Activated CD8-positive, alpha-beta memory T cell treated with anti-CD3 and anti-CD28 coated beads, Interleukin-2, amount 10 ng/mL, durations not matched to agents 7 days and 5 days (primary cell): ENCODE measurements at places on chromosomes 12 and 14.

DNA sequence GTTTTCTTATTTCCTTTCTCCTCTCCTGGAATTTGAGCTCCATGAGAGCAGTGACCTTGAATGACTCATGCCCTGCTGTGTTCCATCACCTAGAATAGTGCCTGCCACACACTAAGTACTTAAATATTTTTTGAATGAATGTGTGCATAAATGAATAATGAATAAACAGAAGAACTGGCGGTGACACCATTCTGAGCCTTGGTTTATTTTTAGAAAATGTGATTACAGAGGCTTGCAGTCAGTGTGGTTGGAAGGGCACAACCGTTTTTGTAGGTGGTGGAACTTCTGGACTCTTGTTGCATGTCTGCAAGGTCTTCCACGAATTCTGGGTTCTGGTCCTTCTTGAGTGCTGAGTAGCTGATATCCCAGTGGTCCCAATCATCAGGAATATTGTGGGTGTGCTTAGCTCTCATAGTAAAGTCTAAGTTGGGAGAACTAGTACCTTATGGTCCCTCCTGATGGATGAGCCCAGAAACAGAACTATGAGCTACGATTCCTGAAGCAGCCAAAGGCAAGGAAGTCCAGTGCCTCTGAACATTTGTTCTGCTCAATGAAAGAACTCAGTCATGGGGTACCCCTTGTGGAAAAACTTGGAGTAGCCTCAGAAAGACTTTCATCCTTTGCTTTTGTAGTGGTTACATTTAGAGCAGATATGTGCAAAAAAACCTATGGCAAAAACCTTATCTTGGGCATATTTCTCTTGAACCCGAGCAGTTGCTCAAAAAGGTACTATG lies 28.8 kb upstream of the BHLHE41 start:
- DNase-seq, result no peak

DNA sequence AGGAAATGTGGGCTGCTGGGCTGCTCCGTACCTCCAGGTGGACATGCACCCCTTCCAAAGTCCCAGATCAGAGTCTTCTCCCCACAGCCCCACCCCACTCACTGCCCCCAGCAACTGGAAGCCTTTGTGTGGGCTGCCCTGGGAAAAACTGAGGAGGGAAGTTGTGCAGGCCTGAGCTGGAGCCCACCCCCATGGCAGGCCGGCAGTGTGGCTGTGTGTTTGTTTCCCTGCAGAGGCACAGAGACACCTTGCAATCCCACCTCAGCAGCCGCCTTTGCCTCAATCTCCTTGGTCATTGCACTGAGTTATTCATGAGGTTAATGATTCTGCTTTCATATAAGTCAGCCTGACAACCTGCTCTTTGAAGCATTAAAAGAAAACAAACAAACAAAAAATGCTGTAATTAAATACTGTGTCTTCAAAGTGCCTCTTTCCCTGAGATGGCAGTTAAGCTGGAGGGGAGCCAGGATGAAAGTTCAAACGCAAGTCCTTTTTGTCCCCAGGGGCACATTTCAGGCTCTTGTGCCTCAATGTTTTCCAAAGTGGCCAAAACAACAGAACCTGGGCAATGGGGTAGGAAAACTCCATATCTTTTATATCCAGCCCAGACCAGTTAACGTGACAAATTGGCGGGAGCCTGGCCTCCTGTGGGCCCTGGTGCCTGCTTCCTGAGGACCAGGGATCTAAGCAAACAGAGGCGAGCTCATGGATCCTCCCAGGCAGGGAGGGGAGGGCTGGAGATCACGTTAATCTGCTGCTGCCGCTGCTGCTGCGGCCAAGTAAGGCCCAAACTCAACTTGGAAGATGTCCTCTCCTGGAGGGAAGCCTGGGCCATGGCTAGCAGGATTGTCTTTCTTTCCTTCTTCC lies 51.9 kb upstream of the TSPAN11 start:
- DNase-seq, result no peak

GRCh38 chr14:94702629-94703028 lies 67.3 kb downstream of the GSC start:
- DNase-seq, result no peak

DNA sequence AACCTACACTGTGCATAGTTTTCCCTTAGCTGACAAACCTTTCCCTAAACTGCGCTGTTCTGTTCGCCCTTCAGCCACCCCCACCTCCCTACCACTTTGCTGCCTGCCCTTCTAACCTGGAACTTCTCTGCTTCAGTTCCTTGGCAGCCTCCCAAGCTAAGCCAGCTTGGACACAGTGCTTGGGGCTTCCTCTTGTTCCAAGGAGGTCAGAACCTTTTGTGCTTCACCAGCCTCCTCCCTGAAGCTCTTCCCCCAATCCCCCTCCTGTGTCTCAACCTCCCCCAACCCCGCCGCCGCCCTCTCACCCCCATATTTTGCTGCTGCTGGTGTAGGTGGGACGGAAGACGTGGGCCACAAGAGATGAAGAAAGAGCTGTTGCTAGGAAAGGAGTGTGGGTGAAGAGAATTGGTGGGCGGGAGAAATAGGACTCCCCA lies 8.1 kb upstream of the RIC8B start:
- DNase-seq, result no peak

- DNase-seq, result no peak
These were observed 193.0 kb downstream of the SYT1 start for GRCh38 chr12:79057540-79057939.

DNA sequence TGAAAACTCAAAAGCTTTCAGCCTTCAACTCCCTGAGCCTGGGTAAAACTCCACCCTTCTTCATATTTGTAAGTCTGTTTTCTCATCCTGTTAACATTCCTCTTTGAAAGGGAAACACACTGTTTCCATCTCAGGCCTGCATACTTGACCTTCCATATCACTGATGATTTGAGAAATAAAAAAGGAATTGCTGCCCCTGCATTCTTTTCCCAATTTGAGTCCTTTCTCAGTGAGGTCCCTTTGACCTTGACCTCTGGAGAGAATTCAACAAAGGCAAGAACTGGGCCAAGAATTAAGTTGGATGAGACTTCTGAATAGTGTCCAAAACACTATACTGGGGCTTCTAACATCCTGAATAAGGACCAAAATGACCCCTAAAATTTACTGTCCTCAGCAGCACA lies 108.0 kb downstream of the AEBP2 start:
- no peak for DNase-seq

- DNase-seq, result peak; percentile 96
These were observed at the start of gene ADIPOR2 for GRCh38 chr12:1690578-1691122. ADIPOR2 (plus strand) TSS chr12:1691070; CDS start chr12:1754344, 63,274 bp downstream.

- DNase-seq, result no peak
These were observed 40.4 kb downstream of the CAPS2 start for GRCh38 chr12:75289753-75290152.

DNA sequence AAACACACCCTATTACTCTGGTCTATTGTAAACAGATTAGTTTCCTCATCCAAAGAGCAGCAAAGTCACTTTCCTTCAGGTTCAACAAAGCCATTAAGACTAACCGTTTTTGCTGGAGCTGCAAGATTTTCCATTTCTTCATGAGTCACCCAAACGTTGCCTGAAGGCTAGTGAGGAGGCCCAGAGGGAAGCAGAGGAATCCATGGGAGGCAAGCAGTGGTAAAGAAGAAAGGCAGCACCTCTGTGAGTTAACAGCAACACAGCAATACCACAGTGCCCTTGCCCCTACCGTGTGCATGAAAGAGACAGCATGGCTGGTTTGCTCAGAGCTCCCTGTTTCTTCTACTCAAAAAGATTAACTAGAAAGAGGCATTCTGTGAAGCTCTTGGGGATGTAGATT lies 206.3 kb downstream of the ACSS3 start:
- DNase-seq, result no peak

- no peak for DNase-seq
These were observed 74.5 kb downstream of the ETV6 start for GRCh38 chr12:11723993-11724392.

- DNase-seq, result no peak
These were observed 73.6 kb downstream of the GNS start for GRCh38 chr12:64685605-64686004.

DNA sequence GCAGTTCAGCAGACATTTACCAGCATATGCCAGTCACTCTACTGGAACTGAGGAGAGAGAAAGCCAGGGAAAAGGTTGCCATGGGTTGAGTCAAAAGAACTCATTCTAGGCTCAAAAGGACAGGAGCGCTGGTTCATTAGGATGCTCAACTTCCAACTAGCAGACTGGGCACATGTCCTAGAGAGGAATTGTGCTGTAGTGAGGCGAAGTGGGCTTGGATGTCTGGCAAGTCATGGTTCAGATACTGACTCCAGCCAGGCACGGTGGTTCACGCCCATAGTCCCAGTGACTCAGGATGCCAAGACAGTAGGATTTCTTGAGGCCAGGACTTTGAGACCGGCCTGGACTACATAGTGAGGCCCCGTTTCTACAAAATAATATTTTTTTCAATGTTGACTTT lies 281.5 kb downstream of the CACNA1C start:
- no peak for DNase-seq

DNA sequence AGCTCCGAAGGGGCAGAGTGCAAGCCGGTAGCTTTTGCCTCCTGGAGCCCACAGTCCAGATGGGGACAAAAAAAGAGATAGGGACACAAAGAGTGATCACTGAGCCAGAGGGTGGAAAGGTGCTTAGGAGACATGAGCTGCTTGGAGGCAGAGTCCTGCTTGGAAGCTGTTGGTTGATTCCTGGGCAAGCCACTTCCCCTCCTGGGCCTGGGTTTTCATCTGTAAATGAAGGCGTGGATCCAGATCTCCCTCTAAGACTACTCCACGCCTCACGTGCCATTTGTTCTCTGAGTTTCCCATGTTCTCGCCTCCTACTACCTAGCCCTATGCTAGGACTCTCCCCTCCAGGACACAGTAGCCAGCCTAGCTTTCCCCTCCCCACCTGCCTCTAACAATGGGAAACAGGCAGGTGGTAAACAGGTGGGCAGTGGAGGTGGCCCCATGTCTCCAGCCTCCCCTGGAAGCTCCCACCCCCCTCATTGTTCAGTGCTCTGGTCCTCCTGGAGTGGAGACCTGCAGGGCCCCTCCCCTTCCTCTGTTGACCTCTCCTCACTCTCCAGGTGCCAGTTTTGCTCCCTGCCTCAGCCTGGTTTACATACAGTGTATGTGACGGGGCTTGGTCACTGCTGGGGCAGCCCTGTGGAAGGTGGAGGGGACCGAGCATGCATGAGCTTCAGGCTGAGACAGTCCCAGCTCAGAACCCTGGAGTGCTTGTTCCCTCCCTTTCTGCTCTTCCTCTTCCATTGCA lies 3.8 kb downstream of the SERPINA3 start:
- DNase-seq, result no peak
